ENCODE measurements at places on chromosomes 1 and 21. TPM values are rescaled to one million over a fixed set of nuclear protein-coding genes. Genes with fewer than 3 reads are reported as not detected.

DNA sequence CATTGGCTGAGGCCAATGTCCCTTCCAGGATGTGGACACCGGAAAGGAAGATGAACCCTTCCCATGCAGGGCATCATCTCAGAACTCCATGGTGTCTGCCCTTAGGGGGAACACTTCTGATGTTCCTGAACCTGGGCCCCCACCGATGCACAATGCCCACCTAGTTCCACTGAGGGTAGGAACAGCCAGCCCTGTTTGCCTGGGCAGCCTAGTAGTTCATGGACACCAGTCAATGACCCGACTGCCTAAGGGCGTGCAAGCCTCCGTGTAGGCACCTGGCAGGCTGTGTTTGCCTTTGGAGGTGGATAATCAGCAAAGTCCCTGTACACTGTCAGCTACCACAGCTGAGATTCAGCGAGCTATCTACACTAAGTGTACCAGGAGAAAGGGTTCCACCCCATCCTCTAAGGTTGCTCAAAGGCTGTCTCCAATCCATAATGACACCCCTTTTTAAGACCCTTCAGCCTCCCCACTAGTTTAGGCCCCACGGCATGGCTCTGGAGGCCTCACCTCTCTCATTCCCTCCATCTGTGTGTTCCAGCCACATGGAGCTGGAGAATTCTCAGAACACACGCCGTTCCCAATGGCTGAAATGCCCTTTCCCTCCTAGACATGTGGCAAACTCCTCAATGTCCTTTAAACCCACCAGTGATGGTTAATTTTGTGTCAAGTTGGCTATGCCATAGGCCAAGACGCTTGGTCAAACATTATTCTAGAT is 124.8 kb upstream of the EDN2 start:
- no peak for DNase-seq
- no peak overlapping the region for H3K4me3 ChIP-seq
- H3K36me3 ChIP-seq = no peaks in the 10 kb centered on the region
- H3K4me1 ChIP-seq = peaks cover 12% of the 10 kb centered on the region
- H3K27ac ChIP-seq = no peak overlapping the region
- H3K27me3 ChIP-seq = no peaks in the 10 kb centered on the region

- H3K27ac ChIP-seq = no peak overlapping the region
- no peaks in the 10 kb centered on the region for H3K27me3 ChIP-seq
- no peak overlapping the region for H3K4me3 ChIP-seq
- peaks cover 34% of the 10 kb centered on the region for H3K4me1 ChIP-seq
- H3K36me3 ChIP-seq = peaks cover 46% of the 10 kb centered on the region
Observed at GRCh38 chr1:28457678-28458077, 48.2 kb upstream of the RCC1 start.

The OR2T2 gene
- total RNA-seq = not detected

GRCh38 chr1:118223426-118223825 is 38.4 kb upstream of the SPAG17 start:
- no peaks in the 10 kb centered on the region for H3K4me1 ChIP-seq
- no peaks in the 10 kb centered on the region for H3K27me3 ChIP-seq
- H3K27ac ChIP-seq = no peak overlapping the region
- no peaks in the 10 kb centered on the region for H3K36me3 ChIP-seq

GRCh38 chr1:40634901-40635655 is 30.4 kb downstream of the RIMS3 start:
- no peak overlapping the region for H3K27ac ChIP-seq
- no peaks in the 10 kb centered on the region for H3K27me3 ChIP-seq

GRCh38 chr1:171807556-171807955 is 26.1 kb downstream of the METTL13 start:
- DNase-seq = no peak
- H3K27me3 ChIP-seq = no peaks in the 10 kb centered on the region
- no peak overlapping the region for H3K4me3 ChIP-seq
- no peaks in the 10 kb centered on the region for H3K36me3 ChIP-seq
- H3K27ac ChIP-seq = no peak overlapping the region
